ENCODE measurements at places on chromosomes 2 and 18.

DNA sequence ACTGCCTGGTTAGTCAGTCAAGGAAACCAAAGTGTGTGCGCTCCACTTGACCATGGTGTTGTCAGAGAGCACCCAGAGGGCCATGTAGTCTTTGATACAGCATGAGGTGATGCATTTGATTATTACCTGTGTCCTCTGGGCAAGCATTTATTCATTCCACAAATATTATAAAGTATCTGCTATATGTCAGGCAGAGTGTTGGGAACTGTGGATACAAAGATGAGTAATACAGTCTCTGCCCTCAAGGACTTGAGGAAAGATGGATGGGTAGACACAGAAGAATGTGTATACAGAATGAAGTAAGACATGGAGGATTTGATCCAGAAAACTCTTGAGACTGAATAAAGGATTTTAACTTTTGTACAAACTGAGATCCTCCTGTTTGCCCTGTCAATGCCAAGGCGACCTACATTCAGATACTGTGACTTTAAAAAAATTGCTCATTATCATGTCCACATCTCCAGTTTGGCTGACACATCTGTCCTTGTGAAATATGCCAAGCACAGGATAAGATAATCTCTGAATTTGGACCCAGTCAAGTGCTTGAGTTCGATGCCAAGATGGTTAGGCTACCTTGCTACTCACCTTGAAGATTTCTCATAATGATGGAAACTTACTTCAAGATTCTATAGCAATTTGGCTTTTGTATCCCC is 50.8 kb downstream of the ACYP2 start:
- no peak for DNase-seq

DNA sequence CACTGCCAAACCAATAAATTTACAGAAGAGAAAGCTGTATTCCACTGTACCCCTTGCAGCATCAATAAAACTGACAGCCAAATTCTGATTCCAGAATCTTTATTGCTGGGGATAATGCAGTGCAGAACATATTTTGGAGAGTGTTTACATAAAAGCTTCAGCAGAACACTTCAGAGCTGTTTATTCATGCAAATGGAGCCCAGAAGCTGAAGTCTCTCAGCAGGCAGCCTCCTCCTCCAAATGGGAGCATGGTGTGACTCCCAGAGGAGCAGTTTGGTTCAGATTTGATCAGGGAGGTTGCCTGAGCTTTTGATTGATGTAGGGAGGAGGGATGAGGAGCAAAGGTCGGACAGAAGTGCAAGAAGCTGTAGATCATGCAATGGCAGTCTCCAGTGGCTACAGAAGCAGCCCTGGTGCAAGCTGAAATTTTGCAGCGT is 22.4 kb downstream of the LHCGR start:
- no peak for DNase-seq

- no peak for DNase-seq
These were observed 100.7 kb downstream of the ICOS start for GRCh38 chr2:204037286-204037685.

GRCh38 chr2:188295067-188295685 is 3.5 kb downstream of the GULP1 start:
- no peak for DNase-seq

DNA sequence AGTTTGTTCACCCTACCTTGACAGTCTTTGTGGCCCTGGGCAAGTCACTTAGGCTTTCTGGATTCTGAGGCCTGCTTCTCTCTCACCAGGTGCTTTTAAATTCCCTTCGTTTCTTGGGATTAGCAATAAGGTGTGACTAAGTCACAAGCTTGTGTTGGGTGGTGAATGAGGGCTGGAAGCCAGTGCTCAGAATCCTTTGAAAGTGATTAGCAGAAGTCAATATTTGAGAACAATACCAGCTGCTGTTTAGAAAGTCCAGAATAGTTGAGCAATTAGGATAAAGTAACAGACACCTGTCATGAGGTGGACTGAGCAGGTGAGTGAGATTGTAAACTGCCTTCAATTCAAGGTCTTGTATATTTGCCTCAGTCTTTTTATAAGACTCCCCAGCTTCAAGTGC is 19.3 kb upstream of the MGAT5 start:
- DNase-seq: no peak

- DNase-seq: no peak
These were observed 98.5 kb upstream of the PKDCC start for GRCh38 chr2:41949091-41949882.

DNA sequence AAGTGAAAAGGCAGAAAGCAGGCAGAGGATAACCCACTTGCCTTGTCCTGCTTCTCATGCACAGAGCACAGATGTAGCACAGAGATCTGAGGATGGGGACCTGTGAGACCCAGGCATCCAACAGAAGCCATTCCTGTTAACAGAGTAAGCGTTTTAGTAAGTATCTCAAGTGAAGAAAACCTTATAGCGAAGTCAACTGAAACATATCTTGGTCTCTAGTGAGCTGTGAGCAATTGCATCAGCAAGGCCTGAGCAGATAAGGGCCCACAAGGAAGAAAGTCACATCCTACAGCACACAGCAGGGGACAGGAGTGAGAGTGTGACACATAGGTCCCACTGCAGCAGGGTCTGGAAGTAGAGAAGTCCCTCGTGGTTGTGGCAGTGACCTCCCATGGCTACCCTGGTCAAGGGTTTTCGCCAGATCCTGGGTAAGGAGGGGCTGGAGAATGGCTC is 248.7 kb upstream of the TNP1 start:
- no peak for DNase-seq

DNA sequence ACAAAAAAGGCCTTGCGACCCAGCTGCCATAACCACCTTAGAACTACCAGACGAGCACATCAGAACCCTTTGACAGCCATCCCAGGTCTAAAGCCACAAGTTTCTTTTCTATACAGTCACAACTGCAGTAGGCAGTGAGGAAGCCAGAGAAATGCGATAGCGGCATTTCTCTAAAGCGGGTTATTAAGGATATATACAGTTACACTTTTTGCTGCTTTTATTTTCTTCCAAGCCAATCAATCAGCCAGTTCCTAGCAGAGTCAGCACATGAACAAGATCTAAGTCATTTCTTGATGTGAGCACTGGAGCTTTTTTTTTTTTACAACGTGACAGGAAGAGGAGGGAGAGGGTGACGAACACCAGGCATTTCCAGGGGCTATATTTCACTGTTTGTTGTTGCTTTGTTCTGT is 48.8 kb downstream of the FEZ2 start:
- no peak for DNase-seq

GRCh38 chr2:68185541-68186164 is 28.0 kb downstream of the PNO1 start:
- DNase-seq: peak; percentile 11

GRCh38 chr2:135840601-135841000 is 3.6 kb upstream of the LCT start:
- DNase-seq: no peak

DNA sequence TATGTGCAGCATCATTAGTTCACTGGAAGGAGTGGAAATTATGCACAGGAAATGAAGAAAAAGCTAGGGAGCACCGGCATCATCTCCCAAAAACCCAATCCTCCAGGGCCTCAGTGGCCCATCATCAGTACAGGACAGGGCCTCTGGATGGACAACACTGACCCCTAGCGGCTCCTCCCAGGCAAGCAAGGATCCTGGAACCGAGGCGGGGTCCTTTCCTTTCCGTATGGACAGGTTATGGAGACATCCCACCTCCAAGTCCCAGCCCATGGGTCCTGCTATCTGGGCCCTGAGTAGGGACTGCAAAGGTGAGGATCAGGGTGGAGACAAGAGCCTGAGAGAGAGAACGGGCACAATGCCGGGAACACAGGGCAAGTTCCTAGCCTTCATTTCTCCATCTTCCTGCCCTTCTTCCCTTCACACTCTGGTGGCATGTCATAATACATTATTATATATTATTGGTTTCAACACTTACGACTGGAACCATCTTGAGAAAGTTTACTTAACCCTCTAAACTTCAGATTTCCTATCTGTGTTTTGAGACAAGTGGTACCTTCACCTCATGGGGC is 68.2 kb downstream of the ZNF516 start:
- DNase-seq: no peak

GRCh38 chr2:100235098-100235497 is 87.2 kb downstream of the LONRF2 start:
- no peak for DNase-seq

- peak; percentile 25 for DNase-seq
These were observed at the start of gene PER2 for GRCh38 chr2:238287737-238288649. Gene PER2, minus strand, starts transcription at chr2:238288610. Its CDS starts 10,674 bp downstream, at chr2:238277936.

- no peak for DNase-seq
These were observed 62.0 kb downstream of the MBD2 start for GRCh38 chr18:54162431-54162830.

- DNase-seq: no peak
These were observed 54.9 kb upstream of the RBM44 start for GRCh38 chr2:237743561-237744269.

GRCh38 chr18:32238635-32239268 is 48.9 kb downstream of the MEP1B start:
- DNase-seq: no peak

DNA sequence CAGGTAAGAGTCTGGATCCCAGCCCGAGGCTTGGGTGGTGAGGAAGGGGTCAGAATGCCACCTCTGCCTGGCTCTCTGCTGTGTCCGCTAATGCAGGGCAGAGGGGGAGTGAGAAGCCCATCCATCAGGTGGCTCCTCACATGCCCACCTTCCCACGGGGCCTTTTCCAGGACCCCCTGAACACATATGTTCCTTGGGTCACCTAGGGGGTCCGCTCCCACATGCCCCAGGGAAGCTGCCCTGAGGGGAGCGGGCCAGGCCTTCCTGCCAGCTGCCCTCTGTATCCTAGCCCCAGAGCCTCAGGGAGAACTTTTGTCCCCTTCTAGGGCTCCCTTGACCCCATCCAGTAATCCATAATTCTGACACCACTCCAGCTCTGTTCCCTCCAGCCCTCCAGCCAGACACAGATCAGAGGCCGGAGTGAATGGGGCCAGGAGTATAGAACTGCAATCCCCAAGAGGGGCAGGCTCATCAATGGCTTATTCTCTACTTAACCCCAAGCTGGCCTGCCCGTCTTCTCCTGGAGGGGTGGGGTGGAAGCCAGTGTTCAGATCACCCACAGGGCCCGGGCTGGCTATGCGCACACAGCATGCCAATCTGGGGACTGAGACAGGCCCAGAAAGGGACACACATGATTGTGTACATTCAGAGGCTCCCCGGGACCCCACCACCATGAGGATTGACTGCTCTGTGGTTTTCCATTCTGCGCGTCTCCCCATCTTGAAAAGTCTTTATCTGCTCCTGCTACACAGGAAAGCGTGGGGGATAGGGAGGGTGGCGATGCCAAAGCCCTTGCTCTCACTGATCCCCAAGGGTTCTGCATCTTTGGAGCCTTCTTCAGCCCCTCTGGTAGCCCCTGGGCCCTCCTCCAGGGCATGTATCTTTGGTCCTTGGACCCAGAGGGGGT is 1.1 kb downstream of the EMILIN1 start:
- DNase-seq: no peak

DNA sequence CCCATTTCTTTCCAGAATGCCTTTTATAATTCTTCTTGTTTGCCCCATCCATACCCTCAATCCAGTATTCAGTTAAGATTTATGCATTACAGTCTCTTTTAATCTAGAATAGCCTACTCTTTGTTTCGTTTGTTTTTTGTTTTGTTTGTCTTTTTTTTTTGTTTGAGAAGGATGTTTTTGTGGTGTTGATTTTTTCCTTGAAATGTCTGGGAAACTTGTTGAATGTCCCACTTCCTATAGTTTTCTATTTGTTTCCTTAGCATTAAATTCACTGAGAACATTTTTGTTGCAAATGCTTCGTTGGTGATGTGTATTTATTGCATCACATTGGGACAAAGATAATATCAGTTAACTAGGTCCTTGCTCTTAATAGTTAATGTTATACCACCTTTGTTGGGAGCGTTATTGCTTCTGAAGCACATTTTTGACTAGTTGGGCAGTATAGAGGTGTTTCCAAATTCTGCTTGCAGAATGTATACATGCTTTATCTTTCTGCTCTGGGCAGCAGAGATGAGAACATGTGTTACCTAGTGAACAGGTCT is 28.9 kb downstream of the ZNF638 start:
- DNase-seq: no peak

DNA sequence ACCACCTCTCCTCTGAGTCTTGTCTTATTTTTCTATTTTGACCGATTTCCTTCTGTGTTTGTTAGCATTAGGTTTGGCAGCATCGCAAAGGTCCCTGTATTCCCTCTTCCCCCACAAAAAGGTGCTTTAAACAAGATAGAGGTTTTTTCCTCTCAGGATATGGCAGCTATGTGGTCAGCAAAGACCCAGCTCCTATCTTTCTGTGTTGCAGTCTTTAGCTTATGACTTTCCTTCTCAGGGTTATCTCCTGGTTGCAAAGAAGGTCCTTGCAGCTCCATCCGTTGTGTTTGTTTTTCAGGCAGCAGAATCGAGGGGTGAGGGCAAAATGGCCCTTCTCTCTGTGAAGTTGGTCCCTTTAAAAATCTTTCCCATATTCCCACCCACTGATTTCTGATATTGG is 38.4 kb downstream of the GALNT1 start:
- no peak for DNase-seq

- DNase-seq: no peak
These were observed 18.3 kb upstream of the GREB1 start for GRCh38 chr2:11515490-11515981.

- no peak for DNase-seq
These were observed 239.7 kb upstream of the RASGRP3 start for GRCh38 chr2:33236482-33237385.

DNA sequence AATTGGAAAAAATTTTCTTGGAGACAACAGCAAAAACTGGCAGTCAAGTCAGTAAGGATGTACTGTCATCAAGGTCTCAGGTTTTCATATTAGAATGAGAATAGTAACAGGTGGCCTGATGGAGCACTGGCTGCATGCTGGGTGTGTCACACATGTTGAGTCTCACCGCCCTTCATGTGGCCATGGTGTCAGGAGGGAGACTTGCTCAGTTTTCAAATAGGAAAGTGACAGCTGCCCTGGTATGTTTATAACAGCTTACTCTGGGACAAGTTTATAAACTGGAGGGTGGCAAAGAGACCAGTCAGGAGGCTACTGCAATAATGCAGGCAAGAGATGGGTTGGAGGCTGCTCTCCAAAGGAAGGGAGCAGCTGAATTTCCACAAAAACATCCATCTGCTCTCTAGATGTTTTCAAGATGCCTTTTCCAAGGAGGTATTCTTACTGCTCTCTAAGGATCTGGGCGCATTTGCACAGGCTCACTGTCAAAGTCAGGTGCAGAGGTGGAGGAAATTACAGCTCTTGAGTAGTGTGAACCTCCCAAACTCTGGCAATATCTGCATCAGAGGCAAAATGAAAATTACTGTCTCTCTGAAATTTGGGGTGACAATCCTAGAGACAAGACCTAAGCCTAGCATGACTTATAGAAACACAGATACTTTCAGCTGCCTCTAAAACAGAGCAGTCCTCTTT is 321.9 kb upstream of the RAB12 start:
- no peak for DNase-seq

- DNase-seq: peak; percentile 63
These were observed 56.9 kb downstream of the DYSF start for GRCh38 chr2:71510196-71510807.

GRCh38 chr2:69946351-69947324 is 14.8 kb downstream of the ASPRV1 start:
- DNase-seq: no peak

GRCh38 chr2:105764059-105764458 is 19.3 kb downstream of the NCK2 start:
- no peak for DNase-seq

Data from stimulated activated CD4-positive, alpha-beta T cell treated with anti-CD3 and anti-CD28 coated beads, TNF-alpha, amount 100 ng/mL, for 4 hours (primary cell).